ENCODE measurements at places on chromosomes 11 and 22.
A peak's percentile ranks its signal among the peaks of the same experiment; 100 is the strongest.

- peak; percentile 68 for DNase-seq
Observed at GRCh38 chr11:96207459-96208449, 135.2 kb downstream of the MAML2 start.

GRCh38 chr22:49046546-49047361 lies 780.9 kb downstream of the BRD1 start:
- DNase-seq = no peak

DNA sequence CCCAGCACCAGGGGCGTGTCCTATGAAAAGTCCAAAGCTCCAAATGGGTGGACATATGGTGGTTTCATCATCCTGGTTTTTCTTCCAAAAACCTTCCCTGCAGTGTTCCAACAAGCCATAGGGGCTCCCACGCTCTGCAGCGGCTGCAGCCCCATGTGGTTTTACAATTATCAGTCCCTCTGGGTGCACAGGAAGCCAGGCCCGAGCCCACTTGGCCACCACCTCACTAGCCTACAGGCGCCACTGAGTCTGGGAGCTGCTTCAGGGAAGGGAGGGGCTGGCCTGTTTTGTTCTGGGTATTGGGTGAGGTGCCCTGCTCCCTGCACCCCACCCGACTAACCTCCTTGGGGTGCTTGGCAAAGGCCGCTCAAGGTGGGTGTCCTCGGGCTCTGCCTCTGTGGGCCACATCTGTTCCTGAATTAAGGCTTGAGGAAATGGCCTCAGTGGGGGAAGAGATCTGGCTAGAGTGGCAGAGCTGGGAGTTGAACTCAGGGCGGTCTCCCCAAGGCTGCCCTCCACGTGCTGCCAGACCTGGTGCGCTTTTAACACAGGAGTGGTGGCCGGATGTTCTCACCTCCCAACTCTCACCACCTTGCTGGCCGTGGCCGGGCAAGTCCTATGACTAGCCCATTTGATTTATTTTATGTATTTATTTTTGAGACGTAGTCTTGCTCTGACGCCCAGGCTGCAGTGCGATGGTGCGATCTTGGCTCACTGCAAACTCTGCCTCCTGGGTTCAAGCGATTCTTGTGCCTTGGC lies 5.3 kb upstream of the CDC42BPG start:
- no peak for DNase-seq

GRCh38 chr11:117738246-117738957 lies 58.6 kb downstream of the DSCAML1 start:
- no peak for DNase-seq

DNA sequence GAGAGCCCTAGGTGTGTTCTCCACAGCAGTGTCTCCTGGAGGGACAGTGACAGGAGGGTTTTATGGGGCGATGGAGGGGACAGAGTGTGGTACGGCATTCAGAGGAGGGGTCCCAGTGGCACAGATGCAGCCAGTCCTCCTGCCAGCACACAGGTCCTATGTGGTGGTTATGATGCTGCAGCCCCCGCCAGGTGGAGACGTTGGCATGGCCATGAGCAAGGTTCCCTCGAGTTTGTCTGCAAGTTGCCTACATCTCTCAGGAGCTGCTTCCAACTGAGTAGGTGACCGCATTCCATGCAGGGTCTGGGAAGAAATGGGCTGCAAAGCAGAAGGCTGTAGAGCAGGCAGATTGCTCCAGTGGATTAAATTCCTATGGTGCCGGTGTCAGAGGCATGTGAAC lies 646.0 kb downstream of the TBC1D22A start:
- peak; percentile 3 for DNase-seq

DNA sequence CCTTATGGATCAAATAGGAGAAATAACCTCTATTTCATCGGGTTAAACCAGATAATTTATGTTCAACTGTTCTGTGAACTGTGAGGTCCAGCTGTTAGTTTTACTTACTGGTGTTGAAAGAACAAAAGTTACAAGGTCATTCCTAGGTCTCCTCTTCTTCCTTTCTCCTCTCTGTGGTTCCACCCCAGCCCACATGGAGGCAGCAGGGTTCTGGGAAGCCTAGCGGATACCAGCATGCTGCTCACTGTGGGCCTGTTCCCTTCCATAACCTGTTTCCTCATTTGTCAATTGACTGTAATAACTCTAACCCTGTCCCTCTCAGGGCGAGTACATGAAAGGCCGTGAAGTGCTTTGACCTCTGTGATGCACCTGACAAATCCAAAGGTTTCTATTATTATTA lies 27.8 kb downstream of the RELT start:
- DNase-seq = peak; percentile 25

GRCh38 chr11:15374418-15374817 lies 259.7 kb downstream of the INSC start:
- DNase-seq = no peak

GRCh38 chr22:20663941-20664593 lies 109.8 kb upstream of the SERPIND1 start:
- no peak for DNase-seq

DNA sequence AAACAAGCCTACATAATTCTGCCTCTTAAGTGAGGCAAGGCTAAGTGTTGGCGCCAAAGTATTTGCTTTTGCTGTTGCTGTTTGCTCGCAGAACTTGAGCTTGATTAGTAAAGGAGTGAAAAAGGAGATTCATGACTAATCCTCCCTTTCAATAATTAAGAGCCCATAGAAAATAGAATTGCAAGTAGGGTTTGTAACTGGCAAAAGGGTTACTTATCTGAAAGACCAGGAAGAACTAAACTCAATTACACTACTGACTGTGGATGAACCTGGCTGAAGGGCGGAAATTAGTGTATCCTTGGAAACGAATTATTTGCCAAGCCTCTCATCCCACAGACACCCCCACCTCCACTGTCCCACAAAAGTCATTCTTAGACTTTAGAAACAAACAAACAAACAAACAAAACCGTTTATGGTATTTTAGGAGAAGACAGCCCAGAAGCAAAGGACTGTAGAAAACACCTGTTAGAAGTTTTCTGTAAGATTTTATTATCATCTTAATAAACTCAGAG lies 411 bp upstream of the EXPH5 start:
- no peak for DNase-seq

- no peak for DNase-seq
Observed at GRCh38 chr11:128917144-128917724, 25.4 kb downstream of the TP53AIP1 start.

DNA sequence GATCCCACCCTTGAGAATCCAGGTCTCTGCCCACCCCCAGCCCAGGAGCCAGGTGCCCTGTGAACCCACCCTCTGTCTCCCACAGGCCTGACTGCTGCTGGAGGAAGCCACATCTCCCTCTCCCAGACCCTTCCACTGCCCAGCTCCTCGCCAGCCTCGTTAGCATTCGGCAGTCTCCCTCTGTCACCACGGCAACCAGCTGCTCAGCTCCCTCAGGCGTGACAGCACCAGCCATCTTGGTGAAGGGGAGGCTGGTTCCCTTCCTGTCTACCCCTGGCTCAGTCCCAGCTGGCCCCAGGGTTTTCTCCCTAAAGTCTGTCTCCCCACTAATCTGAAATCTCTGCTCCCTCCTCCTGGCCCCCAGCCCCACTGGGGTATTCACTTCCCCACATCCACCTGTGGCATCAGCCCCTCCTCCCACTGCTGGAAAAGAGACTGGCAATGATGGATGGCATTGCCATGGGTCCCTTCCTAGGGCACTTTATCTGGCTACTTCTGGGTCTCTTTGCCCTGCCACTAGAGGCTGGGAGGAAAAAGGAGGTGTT lies 28.1 kb downstream of the NRXN2 start:
- no peak for DNase-seq

- DNase-seq = no peak
Observed at GRCh38 chr11:125904678-125905077, 370 bp downstream of the DDX25 start.

DNA sequence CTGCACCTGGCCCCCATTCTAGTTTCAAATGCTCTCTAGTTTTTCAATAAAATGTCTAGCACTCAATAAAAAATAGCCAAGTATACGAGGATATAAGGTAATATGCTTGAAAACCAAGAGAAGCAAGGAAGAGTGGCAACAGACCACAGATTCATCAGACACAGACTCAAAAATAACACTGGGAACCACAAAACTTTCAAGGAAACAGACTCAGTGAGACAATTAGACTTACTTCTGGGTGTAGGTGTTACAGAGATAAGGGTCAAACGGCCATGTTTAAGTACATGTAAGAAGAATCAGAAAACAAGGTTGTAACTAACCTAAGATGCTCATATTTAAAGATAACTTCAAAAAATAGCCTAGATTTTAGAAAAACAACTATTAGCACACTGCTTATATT lies 67.0 kb downstream of the TRMU start:
- no peak for DNase-seq

GRCh38 chr22:43883719-43884415 lies 7.9 kb downstream of the PNPLA5 start:
- DNase-seq = no peak

DNA sequence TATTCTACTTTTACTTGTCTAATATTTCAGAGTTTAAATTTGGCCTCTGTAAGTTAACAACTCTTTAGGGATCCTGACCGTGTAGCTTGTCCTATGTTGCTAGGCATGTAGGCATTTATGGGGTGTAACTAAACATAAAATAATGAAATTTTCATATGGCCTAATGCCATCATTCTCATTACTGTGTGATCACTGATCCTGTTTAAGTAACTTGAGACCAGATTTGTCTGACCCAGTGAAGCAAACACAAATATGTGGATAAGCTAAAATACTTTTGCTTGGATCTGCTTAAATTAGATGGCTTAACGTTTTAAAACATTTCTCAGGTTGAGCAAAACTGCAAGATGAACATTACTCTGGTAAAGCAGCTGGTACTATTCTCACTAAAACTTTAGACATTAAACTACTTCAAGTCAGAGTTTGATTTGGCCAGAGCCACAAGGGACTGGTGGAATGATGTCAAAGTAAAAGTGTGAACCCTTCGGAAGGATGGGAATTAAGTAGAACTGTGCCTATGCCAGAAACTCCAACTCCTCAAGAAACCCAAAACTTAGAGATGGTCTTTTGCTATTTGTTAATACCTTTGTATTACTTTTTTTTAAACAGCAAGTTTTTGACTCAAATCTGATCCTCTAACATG lies 12.5 kb downstream of the QSER1 start:
- no peak for DNase-seq

GRCh38 chr22:32407312-32407711 lies 4.7 kb downstream of the RTCB start:
- DNase-seq = no peak

DNA sequence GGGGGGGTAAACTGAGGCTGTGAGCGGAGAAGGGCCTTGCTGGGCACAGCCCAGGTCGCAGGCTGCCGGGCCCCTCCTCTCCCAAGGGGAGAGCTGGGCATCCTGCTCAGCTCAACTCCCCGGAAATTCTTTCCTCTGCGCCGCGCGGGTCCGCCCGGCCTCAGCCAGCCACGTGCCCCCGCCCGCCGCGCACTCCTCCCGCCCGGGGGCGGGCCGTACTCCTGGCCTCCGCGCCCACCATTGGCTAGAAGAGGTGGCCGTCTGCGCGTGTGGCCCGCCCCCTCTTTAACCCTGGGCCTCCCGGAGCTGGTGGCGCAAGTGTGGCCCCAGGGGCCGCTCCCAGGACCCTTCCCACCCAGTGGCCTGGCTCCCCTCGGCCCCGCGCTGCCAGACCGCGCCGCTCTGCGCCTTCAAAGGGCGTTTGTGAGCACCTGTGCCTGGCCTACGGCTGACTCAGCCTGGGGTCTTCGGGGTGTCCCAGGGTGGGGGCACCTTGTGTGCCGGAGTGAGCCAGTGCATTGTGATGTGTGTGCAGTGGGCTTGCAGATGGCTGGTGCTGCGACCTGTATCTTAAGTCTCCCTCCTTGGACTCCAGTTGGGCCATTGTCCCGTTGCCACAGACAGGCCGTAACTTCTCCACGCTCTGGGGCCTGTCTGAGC lies 2.0 kb downstream of the MRGPRF start:
- no peak for DNase-seq

DNA sequence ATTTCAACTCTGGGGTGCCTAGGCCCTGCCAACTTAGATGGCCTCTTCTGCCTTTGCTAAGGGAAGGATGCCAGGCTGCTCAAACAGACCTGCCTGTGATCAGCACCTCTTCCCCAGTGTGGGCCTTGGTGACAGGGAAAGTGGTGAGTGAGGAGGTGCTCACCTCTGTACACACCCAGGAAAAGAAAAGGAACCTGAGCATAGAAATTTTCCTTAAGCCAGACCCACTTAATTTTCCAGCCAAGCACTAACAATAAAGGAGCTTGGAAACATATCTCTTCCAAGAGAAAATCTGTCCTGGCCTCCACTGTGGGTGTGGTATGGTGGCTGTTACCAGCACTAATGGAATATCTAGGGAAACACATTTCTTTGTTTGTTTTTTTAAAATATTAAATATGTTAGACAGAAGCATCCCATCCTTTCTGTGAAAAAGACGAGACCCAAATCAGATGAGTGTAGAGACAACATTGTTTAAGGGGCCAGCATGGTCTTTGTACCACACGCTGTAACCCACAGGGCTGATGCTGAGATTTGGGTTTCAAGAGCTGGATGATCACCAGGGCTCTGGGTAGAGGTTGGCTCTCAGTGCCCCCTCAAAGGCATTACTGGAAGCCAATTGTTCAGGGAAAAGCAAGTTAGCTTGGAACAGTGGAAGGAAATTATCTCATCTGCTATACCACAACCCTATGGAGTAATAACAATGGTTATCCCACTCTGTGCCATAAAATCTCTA lies 472.2 kb downstream of the INSC start:
- DNase-seq = no peak

- DNase-seq = no peak
Observed at GRCh38 chr11:60934124-60934789, 10.0 kb downstream of the TMEM132A start.

GRCh38 chr22:21568347-21569075 lies 997 bp downstream of the UBE2L3 start:
- DNase-seq = no peak

DNA sequence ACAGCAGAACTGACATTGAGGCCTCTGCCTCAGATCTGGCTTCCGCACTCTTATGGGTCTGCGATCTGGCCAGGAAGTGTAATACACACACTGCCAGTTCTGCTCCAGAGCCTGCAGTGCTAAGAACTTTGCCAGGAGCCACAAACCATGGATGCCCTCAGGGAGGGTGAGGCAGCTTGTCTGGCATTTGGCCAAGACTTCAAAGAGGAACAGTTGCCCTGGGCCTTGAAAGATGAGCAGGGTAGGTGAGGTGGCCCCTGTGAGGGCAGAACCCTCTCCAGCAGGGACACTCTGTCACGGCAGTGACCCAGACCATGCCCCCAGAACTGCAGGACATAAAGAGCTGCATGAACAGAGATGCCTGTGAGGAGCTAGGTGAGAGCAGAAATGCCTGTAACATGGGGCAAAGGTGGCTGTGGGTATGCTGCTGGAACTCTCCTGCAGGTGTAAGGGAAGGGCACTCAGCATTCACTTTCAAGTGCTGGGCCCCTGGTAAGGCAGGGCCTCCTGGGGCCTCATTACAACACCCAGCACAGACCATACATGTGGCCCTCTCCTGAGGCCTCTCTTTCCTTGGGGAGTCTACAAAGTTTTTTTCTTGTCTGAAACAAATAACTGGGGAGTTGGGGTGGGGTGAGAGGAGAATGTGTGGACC lies 47.3 kb downstream of the NEU3 start:
- no peak for DNase-seq

- DNase-seq = no peak
Observed at GRCh38 chr22:25232301-25232700, 12.9 kb downstream of the CRYBB2 start.

- DNase-seq = no peak
Observed at GRCh38 chr11:13674799-13675509, 6.5 kb downstream of the FAR1 start.

- DNase-seq = no peak
Observed at GRCh38 chr11:1952806-1953482, 5.8 kb downstream of the MRPL23 start.

GRCh38 chr11:92332986-92333385 lies 108.4 kb downstream of the FAT3 start:
- no peak for DNase-seq

Measured in LNCaP clone FGC (cell line).